ENCODE measurements at places on chromosomes 12 and 14.

DNA sequence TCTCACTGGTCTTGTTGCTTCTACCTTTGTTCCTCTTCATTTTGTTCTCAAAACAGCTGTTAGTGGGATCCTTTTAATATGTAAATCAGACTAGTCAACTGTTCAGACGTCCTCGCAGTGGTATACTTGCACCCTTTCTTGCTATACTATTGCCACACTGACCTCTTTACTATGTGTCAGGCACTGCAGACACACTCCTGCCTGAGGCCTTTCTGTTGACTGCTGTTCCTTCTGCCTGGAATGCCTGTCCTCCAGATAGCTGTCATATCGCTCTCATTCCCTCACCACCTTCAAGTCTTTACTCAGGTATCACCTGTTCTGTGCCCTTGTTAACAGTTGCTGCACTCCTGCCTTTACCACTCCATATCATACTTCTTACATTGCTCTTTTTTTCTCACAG, 90.0 kb upstream of the TMEM263 start:
- no peak for DNase-seq

DNA sequence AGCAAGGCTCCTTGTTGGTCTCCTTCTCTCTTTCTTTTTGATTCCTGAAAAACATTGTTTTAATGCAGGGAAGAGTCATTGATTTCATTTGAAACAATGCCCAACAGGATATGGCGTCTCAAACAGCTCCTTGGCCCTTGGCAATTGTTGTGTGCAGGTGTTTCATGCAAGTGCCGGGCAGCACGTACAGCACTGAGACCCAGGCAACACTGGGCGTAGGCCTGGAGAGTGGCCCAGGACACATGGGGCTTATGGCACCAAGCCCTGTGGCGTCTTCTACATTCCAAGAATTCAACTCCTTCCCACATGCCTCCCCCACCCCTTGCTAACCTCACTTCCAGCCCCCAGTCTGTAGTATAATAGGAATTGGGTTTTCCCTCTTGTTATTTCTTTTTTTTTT, 230.4 kb downstream of the SPTSSA start:
- DNase-seq = no peak

- DNase-seq = peak; percentile 50
These were observed 8.1 kb downstream of the LRRC43 start for GRCh38 chr12:122190842-122191668.

- DNase-seq = no peak
These were observed 2.5 kb downstream of the TEAD4 start for GRCh38 chr12:2961705-2962104.

GRCh38 chr12:123991372-123991951, 18.4 kb downstream of the ZNF664 start:
- DNase-seq = no peak

- no peak for DNase-seq
These were observed 13.5 kb downstream of the CPSF2 start for GRCh38 chr14:92135269-92135668.

GRCh38 chr12:12714276-12715021, 2.7 kb upstream of the CDKN1B start:
- DNase-seq = no peak

DNA sequence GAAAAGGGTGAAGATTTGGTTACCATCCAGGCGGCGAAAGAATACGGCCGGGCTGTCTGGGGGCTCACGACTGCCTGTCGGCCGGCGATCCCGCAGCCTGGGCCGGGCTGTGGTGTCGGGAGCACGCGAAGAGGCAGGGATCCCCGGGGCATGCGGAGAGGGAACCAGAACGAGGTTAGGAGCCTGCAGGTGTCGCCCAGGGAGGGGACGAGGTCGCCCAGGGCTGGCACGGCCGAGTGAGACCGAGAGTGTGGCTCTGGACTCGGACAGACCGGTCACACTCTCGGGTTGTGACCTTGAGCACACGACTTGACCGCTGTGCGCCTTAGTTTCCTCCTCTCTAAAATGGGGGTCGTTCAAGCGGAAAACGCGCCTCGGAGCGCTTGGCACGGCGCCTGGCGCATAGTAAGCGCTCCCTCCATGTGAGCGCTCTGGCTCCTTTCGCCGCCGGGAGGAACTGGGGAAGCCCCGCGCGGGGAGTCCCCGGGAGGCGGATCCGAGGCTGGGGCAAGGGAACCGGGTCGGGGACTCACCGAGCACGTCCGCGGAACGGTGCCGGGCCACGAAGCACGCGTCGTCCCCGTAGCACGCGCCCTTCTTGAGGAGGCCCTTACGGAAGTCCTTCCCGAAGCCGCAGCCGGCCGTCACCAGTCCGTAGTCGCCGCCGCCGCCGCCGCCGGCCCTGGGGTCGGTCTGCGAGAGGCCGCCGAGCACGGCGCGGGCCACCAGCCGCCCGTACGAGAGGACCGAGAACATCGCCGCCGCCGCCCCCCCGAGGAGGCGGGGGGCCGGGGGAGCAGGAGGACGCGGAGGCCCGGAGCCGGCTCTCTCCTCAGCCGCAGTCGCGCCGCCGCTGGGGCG, 612 bp downstream of the PPTC7 start:
- DNase-seq = peak; percentile 64

DNA sequence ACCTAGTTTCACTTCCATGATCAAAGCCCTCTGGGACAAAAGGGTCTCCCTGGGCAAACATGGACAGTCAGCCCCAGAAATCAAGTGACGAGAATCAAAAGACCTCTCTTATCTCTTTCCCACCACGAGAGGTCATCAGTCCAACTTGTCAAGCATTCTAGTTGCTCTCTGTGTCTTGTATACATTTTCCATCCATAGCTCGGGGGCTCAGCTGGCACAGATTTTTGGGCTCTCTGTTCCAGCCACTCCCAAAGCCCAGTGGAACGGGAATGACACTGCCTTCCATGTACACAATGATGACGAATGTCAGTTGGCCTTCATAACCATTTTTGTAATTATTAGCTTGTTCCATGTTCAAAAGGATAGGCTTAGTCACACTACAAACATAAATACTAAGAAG, 29.7 kb downstream of the NOS1 start:
- DNase-seq = no peak

- DNase-seq = no peak
These were observed 261.5 kb upstream of the CCDC196 start for GRCh38 chr14:66224492-66225178.

DNA sequence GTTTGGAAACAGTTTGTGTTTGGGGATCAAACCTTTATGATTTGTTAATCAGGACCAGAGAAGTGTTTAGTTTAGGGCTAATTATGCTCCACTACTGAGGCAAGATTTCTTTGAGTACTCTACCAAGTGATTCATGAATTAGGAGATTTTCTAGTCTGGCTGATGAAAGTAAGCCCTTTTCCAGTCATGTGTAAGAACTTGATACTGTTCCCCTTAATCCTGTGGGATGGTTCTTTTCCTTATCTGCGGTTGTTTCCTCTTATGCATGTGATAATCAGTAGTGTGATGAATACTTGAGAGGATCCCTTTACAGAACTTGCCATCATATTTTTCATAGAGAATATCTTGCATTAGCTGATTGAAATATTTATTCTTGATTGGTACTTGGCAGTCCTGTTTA, 42.1 kb downstream of the DYRK2 start:
- DNase-seq = no peak

DNA sequence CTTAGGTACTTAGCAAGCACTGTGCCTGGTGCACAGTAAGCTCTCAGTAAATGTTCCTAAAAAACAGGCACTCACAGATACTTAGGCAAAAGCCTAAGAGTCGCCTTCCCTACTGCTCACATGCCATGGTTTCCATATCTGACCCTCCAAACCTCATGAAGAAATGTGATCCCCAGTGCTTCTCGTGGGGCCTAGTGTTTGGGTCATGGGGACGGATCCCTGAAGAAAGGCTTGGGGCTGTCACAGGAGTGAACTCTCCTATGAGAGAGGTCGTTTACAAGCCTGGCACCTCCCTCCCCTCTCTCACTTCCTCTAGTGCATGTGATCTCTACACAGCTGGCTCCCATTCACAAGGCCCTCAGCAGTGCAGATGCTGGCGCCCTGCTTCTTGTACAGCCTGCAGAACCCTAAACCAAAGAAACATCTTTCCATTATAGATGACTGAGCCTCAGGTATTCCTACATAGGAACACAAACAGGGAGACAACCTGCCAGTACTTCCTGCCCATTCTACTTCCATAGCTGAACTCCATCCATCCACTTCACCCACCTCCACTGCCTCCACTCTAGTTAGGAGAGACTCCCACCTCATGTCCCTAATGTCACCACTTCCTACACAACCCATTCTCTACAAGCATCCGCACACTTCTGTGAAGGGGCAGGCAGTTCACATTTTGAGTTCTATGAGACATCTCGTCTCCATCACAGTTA, 2.9 kb downstream of the SLC15A4 start:
- DNase-seq = no peak

DNA sequence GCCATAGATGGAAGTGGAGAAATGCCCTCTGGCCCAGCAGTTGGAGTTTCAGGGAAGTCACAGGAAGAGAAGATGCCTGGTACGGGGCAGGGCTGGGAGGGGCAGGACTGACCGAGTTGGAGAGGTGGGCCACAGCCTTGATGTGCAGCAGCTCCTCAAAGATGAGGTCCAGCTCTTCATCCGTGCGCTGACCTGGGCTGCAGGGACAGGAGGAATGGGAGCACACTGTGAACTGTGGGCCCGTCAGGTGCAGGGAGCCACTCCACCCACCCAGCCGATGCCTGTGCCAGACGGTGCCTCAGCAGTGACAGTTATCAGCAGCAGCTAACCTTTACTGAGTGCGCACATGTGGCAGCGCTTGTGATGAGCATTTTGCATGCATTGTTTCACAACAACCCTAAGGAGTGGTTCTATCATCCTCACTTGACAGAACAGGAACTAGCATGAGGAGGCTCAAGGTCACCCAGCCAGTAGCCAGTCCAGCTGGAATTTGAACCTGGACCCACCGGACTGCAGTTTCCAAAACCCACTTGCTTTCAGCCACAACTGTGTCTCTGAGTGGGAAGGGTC, 8.4 kb downstream of the RAPGEF3 start:
- no peak for DNase-seq

- DNase-seq = no peak
These were observed 27.6 kb upstream of the CCDC91 start for GRCh38 chr12:28162697-28163096.

DNA sequence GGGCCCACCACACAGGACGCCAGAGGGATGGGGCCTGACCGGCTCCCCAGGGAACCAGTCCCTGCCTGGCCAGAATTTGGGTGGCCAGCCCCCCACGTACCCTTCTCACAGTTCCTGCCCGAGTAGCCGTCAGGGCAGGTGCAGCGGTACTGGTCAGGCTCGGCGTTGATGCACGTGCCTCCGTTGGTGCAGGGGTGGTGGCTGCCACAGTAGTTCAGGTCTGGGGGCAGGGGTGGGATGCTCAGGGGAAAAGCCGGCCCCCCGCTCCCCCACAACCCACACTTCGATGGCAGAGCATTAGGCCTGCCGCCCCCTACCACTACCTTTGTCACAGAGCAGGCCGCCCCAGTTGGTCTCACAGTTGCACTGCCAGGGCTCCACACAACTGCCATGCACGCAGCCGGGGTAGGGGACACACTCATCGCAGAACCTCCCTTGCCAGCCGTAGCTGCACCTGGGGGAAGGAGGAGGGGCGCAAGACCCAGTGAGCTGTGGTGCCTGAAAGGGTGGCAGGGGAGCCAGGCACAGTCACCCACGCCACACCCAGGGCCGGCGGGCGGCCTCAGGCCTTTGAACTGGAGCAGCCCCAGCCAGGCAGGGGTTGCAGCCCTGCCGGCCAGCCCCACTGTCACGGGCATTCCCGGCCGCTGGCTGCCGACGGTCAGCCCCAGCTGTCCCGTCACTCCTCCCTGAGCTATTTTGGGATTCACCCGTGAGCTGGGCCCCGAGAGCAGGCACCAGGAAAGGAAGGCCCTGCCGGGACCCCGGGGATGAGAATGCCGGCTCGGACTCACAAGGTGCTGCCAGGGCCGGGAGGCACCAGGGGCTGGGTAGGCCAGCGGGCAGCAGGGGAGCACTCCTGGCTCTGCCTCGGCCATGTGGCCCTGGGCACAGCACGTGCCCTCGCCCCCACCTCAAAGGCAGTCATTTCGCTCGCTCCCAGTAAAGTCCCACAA, 16.5 kb downstream of the JAG2 start:
- no peak for DNase-seq

DNA sequence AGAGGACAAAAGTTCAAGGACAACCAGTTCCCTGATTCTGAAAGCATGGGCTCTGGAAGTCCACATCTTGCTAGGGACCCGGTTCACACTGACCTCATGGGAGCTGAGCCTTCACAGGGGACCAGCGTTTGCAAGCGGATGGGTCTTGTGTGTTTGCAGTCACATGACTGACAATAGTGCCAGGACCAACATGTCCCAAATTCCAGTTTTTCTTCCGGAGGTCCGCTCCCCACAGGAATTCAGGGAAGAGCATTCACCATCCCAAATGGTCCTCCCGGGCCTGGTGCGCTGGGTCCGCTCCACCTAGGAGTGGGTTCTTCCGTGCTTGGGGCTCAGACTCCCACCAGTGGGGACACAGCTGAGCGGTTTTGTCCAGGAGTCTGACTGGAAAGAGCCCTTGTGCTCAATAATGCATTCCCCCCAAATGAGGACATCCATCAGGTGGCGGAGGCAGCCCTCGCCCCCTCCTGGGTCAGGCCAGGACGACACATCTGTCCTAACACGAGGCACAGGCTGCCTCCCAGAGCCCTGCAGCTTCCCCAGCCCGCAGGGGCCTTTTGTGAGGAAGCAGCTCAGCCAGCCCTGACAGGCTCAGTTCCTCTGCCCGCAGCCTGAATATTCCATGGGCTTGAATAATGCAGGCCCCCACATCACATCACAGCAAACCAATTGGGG, 91.8 kb upstream of the BCL11B start:
- no peak for DNase-seq

DNA sequence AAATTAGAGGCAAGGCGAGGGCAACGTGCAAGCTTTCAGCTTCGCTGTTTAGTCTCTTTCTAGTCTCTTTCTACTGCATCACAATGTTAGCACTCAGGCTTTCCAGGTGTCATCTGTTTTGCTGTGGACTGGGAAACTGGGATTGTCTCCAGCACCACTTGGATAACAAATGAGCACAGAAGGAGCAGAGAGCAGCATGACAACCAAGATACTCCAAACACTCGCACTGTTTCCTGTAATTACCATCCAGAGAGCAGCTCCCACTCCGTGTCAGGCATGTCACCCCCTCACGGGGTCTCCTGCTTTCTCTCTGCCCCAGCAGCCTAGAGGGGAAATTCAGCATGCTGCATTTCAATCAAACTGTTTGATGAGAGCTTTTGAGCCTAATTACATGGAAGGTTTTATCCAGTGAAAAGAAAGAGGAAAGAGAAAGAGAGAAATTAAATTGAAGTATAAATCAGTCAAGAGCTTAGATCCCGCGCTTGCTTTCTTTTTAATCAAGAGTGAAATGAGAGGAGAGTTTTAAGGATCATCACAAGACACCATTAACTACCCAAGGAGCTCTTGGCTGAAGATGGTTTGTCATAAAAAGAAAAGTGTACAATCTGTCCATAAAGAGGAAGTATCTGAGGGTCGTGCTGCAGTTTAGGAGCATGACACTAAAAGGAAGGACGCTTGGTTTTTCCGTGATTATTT, 917.7 kb downstream of the DIO2 start:
- no peak for DNase-seq

DNA sequence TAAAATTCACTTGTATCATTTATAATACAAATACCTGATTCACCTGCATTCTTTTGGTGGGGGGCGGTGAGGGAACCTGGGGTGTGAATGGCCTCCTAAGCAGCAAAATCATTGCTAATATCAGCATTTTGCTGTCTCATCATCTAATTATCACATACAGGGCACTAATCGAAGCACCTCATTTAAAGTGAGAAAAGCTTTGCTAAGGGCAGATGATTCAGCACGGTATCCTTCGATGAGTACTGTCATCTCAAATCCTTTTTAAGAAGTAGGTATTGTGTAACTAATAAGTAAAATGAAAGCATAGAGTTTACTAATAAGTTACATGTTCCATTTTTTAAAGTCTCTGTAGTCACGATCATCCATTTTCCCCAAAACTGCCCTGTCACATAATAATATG, 278.1 kb upstream of the SOX5 start:
- no peak for DNase-seq
